ENCODE measurements at places on chromosomes 12 and 14.

DNA sequence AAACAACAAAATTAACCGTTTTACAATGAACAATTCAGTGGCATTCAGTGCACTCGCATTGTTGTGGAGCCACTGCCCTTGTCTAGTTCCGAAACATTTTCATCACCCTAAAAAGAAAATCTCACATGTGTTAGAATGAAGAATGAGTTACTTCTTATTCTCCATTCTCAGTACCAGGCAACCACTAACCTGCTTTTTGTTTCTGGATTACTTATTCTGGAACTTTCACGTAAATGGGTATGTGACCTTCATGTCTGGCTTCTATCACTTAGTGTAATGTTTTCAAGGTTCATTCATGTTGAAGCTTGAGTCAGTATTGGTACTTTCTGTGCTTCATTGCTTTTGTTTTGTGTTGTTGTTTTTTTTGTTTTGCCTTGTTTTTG is 15.6 kb downstream of the RCOR1 start:
- DNase-seq, result peak; percentile 82

- DNase-seq, result no peak
These were observed 28.8 kb downstream of the VCPKMT start for GRCh38 chr14:50087341-50088116.

DNA sequence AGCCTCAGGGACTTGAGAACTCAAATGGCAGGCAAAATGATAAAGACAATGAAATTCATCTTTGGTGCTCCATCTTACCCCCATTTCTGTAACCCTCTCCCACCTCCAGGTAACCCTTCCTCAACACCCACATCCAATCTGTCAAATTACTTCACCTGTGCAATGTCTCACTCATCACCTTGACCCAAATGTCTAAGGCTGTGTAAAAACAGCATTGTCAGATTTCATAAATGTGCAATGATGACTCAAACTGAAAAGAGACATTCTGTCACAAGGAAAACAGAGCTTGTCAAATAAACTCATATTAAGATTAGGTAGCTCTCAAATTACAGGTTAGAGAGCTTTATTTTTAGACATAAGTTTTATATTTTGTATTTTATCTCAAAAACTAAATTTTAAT is 19.9 kb upstream of the COCH start:
- DNase-seq, result no peak

DNA sequence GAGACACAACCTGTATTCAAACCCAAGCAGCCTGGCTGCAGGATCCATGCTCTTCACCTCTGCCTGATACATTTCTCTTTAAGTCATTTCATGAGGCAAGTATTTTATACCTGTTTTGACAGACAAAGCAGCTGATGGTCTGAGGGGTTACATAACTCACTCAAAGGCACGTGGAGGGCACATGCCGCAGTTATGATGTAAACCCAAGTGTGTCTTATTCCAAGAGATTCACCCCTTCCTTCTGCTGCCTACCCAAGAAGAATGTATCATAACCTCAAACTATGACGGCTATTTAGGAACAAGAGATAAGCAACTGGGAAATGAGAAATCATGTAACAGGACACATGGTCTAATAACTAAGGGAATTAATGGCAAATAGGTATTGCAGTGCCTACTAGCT is 329.8 kb upstream of the TMPO start:
- no peak for DNase-seq

- no peak for DNase-seq
These were observed 261.4 kb upstream of the USP15 start for GRCh38 chr12:61998791-61999190.

DNA sequence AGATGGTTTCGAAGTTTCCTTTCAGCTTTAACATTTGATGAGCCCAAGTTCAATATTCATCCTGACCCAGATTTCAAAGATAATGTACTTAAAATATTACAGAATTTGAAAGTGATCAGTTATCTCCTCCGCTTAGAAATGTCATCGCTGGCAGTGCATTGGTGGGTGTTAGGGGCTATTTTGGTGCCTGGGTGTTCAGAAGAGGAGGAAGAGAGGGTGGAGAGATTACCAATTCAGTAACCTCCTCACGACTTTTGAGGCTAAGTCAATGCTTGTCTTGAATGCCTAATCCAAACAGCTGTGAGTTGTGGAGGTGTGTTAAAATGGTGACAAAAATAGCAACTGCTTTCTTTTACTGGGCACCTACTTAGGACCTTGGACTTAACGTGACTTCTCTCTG is 13.8 kb upstream of the DGLUCY start:
- no peak for DNase-seq

Measured in GM12864 (cell line).